ENCODE measurements at places on chromosomes 4 and X.

GRCh38 chr4:38800961-38801450 lies 3.6 kb downstream of the TLR1 start:
- no peak for DNase-seq

DNA sequence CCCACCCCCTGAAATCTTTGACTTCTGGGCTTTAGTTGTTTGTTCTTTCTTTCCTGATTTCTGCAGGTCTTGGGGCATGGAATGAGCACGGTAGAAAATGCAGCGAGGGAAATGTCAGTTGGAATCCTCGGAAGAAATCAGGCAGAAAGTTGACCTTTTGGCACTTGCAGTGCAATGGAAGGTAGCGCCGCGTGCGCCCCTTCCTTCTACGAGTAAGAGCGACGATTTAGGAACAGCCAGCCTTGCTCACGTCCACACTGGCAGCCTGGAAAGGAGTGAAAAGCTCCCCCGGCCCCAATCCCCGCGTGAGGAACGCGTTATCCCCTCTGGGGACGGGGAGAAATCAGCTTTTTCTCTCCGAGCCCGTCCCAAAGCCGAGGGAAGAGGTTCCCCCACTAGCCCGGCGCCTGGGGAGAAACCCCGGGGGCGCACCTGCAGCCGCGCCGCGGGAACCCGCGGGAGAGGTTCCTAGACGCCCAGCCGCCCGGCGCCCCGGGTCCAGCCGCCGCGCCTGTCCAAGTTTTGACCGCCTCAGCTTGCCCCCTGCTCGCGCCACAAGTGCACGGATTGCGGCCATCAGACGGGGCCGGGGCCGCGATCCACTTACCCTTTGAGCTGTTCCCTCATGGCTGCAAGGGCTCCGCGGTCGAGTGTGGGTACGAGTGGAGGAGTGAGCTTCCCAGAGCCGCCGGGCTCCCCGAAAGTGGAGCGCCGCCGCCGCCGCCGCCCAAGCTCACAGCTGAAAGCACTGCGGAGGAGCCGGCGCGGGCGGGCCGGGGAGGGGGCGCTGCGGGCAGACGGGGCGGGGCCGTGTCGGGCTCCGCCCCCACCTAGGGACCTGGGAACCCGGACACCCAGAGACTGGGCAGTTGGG lies 194.6 kb upstream of the FTHL17 start:
- no peak for DNase-seq

DNA sequence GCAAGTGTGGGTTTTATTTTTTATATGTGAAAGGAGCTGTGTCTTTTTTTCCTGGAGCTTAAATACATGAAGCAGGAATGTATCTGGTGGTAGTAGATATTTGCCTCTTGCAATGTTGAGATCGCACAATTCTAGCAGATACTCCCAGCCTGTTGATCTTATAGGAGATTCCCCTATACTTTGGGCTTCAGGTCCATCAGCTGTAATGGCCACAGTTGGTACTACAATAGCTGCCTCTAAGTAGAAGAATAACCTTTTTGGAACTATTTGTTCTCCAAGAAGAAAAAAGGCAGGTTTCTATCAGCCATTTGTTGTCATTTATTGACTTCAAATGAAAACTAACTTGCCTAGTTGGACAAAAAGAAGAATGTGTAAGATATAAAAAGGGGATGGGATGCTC lies 37.7 kb downstream of the LIMCH1 start:
- DNase-seq: no peak

DNA sequence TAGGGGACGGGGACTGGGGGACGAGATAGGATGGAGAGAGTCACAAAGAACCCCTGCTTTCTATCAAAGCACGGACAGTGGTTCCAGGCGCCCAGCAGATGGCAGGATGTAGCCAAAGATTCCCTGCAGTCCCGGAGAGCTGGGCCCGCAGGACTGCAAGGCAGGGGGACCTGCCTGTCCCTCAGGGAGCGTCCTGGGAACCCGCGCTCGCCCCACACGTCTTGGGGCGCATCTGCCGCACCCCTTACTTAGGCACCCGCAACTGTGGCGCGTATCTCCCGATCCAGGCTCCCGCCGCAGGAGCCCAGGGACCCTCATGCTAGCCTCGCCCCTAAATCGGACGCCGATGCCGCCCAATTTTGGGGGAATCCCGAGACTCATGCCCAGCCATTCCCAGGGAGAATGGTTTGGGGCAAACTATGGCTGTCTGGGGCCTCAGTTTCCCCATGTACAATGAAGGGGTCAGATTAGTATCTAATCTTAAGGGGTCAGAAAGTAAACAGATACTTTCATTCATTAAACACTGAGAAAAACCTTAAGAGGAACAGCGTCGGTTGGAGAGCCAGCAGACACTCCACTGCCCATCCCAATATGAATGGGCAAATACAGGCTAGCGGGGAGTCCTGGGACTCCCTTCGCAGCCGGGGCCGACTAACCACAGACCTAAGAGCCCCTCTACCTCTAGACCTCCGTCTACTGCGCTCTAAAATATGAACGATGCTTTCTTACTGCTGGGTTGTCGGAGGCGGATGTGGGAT lies 581 bp upstream of the STK32B start:
- DNase-seq: no peak

DNA sequence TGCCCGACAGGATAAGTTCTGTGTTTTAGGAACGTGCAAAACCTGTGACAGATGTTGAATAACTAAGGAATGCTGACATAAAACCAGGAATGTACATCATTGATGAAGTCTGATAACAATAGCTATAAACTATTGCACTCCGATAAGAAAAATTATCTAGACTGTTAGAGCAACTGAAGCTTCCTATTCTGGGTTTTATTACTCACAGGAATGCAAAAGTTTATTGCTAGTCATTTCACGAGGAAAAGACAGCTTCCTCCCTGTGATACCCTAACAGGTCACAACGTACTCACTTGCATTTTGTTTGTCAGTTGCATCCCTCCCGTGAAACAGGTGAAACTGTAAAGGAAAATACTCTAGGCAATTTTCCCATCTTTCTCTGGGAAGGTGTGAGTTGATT lies 65.9 kb downstream of the CLDN22 start:
- no peak for DNase-seq

DNA sequence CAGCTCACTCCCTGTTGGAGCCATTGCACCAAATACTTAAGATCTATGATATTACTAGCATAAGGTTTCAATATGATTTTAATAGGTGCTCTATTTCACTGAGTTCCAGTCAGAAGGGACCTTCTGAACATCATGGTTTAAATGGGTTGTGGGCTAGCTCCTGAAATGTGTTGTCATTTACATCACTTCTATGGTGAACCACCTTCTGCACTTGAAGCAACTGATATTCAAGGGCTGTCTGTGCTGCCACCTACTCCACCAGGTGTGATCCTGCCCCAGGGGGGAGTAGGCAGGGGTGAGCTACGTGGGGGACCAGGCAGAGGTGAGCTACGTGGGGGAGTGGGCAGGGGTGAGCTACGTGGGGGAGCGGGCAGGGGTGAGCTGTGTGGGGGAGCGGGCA lies 35.2 kb downstream of the RNF175 start:
- no peak for DNase-seq

GRCh38 chr4:167555338-167556022 lies 321.2 kb upstream of the SPOCK3 start:
- no peak for DNase-seq

DNA sequence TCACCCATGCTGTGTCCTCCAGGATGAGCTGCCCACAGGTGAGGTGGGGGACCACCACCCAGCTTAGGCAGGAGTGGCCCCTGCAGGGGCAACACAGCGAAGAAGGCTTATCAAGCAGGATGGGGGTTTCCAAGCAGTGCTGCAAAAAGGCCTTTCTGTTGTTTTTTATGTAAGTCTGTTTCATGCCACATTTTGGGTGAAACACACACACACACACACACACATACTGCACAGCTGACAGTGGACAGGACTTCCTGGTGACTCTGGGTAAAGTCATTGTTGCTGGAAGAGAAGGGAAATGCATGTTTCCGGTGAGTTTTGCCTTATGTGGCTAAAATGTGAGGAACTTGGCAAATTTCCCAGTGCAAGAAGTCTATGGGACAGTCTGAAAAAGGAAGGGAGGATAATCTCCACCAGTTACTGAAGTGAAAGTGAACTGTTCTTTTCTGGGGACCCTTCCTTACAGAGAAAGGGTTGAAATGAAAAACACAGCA lies 119.2 kb downstream of the IRF2 start:
- DNase-seq: no peak

All from effector CD4-positive, alpha-beta T cell (primary cell).